Cardiac septum (tissue), 1 donor: ENCODE measurements at places on chromosomes 1 and 21.

GRCh38 chr1:204975568-204976235 lies 67.3 kb upstream of the CNTN2 start:
- no peak for DNase-seq

DNA sequence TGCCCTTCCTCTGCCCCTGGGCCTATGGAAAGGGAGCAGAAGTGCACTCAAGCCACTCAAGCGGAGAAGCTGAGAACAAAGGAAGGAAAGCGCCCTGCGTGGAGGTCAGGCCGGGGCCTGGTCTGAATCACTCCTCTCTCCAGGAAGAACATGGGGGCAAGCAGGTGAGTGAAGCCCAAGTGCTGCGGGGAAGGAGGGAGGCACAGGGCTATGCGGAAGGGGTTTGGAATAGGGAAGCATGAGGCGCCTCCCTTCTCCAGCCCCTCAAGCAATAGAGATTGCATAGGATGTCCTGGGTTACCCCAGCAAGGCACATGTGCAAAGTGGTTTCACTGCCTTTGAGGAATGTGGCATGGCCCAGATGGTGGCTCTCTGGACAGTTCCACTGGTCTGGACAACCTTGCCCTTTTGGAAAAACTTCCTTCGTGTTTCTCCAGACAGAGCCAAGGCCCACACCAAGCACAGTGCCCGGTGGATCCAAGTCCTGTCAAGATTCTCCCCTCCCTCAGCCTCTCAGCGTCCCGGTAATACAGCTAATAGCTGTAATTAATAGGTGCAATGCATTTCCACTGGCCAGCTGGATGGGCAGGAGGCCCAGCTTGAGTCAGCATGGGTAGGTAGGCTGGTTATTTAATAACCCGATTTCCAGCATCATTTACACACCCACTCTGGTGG lies 13.7 kb downstream of the BLACAT1 start:
- no peak for DNase-seq

- no peak for DNase-seq
These were observed 21.1 kb downstream of the UBAP2L start for GRCh38 chr1:154241703-154242351.

DNA sequence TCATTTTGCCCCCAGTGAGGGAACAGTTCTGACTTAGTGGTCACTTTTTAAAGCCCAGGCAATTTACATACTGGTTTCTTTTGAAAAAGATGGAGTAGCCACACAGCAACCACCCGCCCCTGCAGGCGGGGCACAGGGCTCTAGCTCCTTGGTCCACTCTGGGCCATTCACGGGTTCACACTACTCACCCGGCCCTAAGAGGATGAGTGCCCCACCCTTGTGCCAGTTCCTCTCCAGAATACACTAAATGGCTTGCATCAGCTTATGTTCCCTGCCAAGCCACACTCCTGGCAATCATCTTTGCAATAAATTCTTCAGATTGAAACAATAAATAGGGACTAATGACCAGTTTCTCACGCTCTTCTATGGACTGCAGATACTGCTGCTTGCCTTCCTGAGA lies 15.7 kb upstream of the ATP13A2 start:
- DNase-seq = no peak

- DNase-seq = no peak
These were observed 24.7 kb upstream of the LAMC1 start for GRCh38 chr1:182998482-182998881.

GRCh38 chr1:241834733-241835377 lies 13.1 kb upstream of the EXO1 start:
- no peak for DNase-seq

GRCh38 chr1:29563092-29563491 lies 326.8 kb downstream of the PTPRU start:
- DNase-seq = no peak

- no peak for DNase-seq
These were observed 15.3 kb downstream of the RSPH1 start for GRCh38 chr21:42480736-42481135.
